ENCODE measurements at places on chromosomes 13 and 19.

GRCh38 chr13:109645831-109646230 lies 140.6 kb downstream of the IRS2 start:
- no peak for DNase-seq

GRCh38 chr19:7535998-7536695 lies 630 bp downstream of the PNPLA6 start:
- DNase-seq, result no peak

DNA sequence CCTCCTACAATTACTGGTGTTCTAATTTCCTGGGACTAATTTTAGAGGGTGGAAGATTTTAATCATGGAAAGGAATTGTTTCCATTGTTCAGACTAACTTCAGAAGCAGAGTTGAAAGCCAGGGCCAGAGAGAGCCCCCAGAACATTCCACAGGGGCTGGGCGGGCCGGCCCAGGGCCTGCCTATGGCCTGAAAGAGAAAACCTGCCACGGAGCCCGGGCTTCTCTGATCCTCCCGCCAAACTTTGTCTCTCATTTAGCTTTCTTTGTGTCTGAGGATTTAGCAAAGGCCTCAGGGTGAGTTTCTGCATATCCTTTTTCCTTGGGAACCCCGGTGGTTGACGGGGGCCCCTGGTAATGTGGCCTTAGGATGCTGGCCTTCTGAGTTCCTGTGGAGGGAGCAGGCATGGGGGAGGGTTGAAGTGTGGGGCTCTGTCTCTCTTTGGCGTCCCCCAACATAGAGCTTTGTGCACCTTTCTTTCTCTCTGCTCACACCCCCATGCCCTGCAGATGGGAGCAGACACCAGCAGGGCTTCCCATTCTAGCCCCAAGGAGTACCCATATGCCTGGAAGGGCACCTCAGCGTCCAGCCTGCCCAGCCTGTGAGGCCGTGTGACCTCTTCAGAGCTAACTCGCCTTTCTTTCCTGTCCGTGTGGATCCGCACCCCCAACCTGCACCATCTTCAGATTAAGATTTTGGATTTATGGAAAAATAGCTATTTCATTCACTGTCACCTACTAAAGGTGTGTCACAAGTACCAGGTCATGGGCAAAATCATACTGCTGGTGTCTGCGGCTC lies 539.5 kb downstream of the FGF9 start:
- DNase-seq, result no peak

- no peak for DNase-seq
Observed at GRCh38 chr19:57719424-57719823, 8.0 kb downstream of the ZNF671 start.

- DNase-seq, result no peak
Observed at GRCh38 chr13:106197496-106197895, 338.0 kb downstream of the EFNB2 start.

All from left lung (tissue), 14 donors.